ENCODE measurements at places on chromosomes 13 and 19.

DNA sequence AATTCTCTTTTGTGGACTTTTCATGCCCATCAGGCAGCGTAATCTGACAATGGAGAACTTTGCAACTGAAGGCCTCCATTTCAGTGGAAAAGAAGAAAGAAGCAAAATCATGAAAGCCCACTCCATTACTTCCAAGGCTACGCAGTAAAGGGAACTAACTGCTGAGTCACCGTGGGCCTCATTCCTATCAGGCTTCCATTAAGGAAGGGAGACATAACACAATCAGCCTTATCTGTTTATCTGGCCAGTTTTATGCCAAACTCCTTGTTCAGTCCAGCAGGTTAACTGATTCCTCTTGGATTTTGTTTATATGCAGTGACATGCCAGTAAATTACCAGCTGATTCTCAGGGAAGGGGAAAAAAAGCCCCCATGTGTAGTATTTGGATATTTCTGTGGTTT lies 56.8 kb upstream of the KATNAL1 start:
- no peak for DNase-seq

DNA sequence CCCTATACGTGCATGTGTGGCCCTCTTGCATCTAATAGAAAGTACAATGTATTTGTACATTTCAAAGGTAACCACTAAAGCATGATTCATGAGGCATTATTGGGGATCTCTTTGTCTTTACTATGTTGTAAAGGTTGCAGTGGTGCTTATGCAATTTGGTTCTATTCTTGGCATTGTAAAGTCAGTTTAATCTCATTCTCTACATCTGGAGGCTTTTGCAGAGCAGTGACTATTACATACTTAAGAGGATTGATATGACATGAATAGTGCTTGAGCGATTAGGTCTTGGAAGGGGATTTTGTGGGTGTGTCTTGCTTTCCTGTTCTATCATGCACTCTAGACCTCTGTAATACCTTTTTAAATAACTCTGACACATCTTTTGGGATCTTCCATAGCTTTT lies 610.0 kb downstream of the EFNB2 start:
- DNase-seq = no peak

GRCh38 chr13:27389891-27390290 lies 34.5 kb upstream of the GTF3A start:
- DNase-seq = no peak

DNA sequence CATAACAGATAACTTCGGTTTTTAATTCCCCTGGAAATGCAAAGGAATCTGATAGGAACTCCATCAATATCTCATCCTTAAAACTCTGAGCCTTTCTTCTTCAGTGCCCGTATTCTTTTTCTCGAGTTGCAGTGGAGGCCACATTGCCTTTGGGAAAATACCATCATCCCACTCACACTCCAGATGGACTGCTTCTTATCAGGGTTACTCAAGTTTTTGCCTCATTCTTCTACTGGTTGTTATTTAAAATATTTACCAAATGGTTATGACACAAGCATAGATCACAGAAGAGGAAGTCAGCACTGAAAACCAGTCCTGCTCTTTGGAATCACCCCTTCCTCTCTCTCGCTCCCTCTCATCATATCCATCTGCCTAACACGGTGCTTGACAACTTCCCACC lies 1020.5 kb upstream of the SLC10A2 start:
- DNase-seq = no peak

DNA sequence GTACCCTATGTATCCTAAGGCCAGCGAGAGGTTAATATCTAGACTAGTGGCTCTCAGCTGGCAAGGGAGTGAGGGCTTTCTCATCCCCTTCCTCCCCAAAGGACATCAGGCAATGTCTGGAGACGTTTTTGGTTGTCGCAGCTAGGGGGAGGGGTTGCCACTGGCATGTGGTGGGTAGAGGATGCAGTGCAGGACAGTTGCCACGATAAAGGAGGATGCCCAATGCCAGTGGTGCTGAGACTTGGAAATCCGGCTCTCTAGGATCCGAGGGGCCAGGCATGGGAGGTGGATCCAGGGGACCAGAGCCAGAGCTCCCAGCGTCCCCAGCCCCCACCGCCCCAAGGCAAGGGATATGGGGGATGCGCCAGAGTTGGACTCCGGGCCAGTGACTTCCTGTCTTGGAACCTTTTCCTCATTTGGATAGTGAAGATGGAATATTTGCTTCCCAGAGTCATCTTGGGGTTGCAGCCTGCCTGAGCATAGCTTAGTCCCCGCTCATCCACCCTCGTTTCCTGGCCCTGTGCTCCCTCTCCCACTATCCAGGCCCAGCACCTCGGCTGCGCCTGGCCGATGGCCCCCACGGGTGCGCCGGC lies 4.9 kb downstream of the SSC5D start:
- no peak for DNase-seq

GRCh38 chr19:55149078-55150003 lies at the start of gene TNNT1:
TNNT1 (minus strand) TSS chr19:55149206; CDS start chr19:55147157, 2,049 bp downstream.
- DNase-seq = no peak
